ENCODE measurements at places on chromosomes 1 and 21.

DNA sequence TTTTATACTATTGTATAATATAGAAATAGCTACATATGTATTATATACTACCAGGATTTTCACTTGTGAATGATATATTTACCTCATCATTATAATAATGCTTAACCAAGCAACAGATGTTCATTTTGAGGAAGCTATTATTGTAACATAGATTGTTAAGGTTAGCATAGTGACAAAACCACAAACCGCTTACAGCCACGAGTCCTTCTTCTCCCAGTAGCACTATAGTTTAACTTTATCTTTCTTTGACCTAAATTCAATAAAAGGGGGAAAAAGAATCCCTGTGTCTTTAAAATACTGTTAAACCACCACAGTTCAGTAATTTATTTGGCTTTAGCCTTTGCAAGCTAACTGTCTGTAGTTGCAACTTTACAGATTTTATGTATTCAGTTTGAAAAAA is 1039.4 kb upstream of the B3GALT2 start:
- DNase-seq: no peak

DNA sequence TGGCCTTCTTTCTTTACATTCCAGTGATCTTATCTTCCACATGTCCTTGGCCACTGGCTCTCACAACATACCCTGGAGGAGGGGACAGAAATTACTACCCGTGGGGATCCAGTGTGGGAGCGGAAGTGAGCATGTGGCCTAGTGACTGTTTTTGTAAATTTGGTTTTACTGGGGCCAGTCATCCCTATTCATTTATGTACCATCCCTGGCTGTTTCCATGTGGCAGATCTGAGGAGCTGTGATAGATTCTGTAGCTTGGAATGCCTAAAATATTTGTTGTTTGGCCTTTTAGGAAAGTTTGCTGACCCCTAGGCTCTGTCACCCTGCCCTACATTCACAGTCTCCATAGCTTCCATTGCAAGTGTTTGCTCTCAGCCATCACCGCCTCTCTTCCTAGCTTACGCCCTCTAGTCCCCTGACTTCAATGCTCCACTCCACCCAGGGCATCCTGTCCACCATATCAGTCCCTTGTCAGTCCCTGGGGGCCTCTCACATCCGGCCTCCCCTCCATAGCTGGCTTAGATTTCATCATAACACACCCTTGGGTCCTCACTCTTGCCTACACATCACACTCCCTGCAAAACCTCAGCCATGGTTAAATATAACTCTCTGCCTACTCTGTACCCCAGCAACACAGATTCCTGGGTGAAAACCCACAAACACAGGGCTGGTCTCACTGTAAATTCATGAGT is 25.8 kb downstream of the DHCR24 start:
- DNase-seq: no peak

DNA sequence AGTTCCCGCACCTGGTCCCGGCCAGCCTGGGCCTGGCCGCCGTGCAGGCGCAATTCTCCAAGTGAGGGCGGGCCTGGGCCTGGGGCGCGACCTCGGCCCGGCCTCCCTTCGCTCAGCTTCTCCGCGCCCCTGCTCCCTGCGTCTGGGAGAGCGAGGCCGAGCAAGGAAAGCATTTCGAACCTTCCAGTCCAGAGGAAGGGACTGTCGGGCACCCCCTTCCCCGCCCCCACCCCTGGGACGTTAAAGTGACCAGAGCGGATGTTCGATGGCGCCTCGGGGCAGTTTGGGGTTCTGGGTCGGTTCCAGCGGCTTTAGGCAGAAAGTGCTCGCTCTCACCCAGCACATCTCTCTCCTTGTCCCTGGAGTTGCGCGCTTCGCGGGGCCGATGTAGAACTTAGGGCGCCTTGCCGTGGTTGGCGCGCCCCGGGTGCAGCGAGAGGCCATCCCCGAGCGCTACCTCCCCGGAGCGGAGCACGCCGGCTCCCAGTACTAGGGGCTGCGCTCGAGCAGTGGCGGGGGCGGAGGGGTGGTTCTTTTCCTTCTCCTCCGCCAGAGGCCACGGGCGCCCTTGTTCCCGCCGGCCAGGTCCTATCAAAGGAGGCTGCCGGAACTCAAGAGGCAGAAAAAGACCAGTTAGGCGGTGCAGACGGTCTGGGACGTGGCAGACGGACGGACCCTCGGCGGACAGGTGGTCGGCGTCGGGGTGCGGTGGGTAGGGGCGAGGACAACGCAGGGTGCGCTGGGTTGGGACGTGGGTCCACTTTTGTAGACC is 1.2 kb downstream of the OLIG1 start:
- no peak for DNase-seq

DNA sequence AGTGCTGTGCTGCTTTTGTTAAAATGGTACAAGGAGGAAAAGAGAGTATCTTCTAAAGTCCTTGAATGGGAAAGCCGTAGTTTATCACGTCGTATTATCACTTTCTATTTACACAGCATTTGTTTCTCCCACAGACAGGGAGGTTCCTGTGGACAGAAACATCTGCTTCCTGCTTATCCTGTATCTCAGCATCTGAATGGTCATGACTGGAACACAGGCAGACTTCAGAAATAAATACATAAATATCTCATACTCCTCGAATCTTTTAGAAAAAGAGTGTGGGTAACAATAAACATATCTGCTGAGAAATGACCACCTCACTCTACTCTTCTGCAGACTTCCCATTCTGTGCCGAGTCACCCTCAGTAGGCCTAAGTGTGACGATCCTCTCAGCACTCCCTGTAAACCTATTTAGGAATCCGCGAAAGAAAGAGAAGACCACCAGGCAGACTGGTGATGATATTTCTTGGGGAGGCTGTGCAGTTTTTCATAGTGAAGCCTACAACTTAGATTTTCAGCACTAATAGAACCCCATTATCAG is 393.5 kb downstream of the SMYD3 start:
- no peak for DNase-seq

DNA sequence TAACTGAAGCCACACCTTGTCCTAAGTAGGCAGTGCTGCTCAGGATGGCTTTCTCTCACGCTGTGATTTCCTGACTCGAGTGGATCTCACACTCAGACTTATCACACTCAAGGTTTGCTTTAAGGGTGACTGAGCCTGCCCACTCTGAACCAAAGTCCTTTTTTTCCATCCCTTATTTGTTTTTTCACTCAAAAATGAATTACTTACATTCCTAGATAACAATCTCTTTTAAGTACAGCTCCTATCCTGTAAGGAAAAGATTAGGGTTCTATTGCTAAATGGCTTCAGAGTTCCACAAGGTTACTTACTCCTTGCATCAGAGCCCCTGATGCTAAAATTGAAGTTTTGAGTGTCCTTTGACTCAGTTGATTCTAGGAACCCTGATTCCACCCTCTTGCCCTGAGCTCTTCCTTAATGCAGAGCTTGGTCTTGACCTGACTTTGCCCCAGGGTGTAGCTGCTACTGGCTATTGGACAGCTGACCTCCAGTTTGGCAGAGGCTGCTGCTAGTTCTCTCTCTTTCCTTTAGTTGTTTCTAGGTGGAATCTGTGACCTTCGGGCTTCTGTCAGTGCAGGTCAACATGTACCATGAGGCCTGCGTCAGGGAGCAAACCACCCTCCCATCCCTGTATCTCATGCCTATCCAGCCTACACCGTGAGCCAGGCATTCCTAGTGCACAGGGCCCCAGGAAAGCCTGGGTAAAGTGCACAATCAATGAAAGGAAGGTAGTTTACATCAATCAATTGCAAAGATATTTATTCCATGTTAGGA is 80.1 kb upstream of the CD55 start:
- DNase-seq: no peak

GRCh38 chr1:114320586-114320985 is 166.9 kb upstream of the SYT6 start:
- no peak for DNase-seq

- DNase-seq: peak; percentile 46
These were observed 10.2 kb downstream of the CREG1 start for GRCh38 chr1:167543199-167543990.

GRCh38 chr1:19980314-19980713 is 896 bp upstream of the PLA2G2A start:
- DNase-seq: no peak

DNA sequence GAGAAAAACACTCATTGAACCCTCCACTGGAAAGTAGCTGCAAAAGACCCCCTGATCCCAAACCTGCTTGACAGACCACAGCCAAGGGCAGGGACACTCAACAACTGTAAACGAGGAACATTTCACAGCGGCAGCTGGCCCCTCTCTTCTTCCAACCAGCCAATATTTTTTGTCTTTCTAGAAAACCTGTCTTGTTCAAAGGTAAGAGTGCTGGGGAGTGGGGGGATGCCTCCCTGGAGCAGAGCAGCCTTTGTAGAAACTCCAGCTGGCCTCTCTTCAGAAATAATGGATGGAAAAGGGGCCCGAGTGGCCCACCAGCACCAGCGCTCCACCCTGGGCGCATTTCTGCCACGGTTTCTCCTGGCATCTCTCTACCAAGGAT is 384.0 kb downstream of the RRAGC start:
- DNase-seq: no peak

DNA sequence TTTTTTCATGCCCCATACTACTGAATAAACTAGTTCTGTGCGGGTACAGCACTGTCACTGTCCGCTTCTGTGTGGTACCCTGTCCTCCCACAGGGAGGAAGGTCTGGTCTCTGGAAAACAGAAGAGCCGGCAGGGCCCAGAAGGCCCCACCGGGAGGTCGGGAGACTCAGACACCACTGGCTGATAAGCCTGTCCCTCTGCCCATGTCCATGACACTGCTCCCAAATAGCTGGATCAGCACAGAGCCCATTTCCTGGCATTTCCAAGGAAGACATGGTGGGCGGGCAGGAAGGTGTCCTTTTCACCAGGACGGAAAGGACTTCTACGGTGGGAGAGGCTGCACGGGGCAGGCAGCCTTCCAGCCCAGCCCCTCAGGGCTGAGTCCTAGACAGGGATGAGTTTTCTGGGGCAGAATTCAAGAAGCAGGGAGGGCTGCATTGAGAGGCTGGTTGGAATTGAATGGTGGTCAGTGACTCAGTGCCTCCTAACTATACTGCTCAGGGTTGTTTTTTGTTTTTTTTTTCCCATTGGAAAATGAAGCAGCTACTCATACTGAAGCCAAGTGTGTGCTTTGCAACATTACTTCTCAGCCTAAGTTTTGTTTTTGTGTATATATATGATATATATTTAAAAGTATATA is 7.1 kb downstream of the PSRC1 start:
- DNase-seq: no peak

DNA sequence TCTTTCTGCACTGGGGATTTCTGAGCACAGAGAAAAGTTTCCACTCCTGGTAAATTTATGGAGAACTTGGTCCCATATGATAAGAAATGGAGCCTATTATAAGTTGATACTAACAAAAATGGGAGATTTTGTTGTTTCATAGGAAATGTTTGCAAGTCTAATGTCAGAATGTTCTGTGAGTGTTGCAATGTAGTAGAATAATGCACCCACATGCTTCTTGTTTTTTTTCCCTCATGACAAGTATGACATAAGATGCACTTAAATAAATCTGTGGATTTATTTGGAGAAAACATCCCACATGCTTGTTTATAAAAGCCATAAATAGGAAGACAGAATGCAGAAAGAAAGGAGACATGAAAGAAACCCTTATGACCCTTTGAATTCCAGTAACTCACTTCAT is 50.8 kb upstream of the KCNJ6 start:
- DNase-seq: no peak

DNA sequence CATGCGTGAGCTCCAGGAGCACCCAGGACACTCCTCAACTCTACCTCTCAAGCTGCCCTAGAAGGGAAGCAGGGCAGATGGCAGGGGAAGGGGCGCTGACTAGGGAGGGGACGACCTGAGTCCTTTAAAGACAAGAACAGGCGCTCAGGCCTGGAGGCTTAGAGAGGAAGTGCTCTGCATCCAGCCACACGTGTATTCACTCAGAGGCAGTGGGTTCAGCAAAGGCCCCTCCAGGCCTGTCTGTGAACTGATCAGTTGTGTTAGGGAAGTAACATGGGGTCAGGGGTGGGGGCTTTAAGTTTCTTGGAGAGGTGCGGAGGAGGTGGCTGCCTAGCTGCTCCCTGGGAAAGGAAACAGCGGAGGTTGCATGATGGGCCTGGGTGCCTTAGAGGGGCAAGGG is 37.1 kb upstream of the ARF1 start:
- DNase-seq: no peak

Measured in pons (tissue), 1 donor.